HCT116 (cell line): ENCODE measurements at places on chromosomes 13 and 19.

- no peak for DNase-seq
Measured at GRCh38 chr13:109734002-109734785, 52.2 kb downstream of the IRS2 start.

- DNase-seq: no peak
Measured at GRCh38 chr13:55263045-55263444, 1877.7 kb upstream of the PRR20A start.

GRCh38 chr13:73496711-73497110, 437.9 kb downstream of the KLF5 start:
- no peak for DNase-seq

GRCh38 chr13:37023871-37024270, 23.3 kb downstream of the EXOSC8 start:
- DNase-seq: no peak

DNA sequence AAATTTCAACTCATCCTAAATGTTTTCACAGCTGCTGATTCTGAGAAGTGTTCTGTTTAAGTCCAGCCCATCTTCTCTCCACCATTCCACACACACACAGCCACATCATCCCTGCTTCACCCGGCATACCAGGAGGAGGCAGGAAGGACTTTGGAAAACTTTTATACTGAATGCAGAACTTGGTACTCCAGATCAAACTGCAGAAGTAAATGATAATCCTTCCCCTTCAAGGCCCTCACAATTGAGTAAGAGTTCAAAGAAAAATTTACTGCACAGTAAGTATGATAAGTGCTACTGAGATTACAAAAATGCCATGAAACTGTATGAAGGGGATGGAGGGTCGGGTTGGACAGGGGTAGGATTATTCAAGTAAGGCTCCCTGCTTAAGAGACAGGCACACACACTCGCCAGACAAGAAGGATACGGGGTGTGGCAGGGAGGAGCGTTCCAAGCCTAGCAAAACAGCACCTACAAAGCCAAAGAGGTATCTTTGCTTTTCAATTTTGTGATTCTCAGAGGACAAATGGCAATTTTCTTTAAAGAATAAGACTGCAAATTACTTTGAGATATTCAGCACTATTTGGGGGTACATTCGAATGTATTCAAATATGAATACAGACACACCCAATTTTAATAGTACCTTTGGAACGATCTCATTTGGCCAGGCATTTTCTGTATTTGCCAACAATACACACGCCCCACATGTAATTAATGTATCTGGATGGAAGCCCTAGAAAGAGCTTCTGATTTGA, 2.5 kb downstream of the USP12 start:
- DNase-seq: no peak

DNA sequence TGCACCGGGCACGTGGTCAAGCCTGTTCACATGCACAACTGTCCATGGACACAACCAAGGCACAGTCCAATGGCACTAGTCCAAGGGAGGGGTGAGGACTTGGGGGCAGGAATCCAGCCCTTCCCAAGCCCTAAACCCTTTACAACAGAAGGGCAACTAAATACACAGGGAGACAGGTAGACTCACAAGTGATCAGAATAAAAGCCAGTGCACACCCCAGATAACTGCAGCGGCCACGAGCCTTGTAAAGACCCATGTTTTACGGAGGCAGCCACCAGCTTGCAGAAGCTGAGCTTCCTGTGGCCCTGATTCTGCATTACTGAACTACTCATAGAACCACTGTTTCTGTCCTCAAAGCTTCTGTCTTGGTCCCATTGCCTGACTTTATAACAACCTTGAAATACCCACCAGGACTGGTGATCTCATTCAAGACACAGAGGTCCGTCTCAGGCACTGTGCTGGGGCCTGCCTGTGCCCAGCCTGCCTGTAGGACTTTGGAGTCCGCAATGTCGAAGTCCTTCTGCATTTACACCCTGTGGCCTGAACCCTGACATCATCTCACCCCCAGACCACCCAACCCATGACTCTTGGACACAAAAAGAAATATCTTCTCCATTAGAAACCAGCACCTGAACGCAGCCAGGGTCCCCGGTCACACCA, 181.2 kb downstream of the COL4A1 start:
- no peak for DNase-seq

- DNase-seq: no peak
Measured at GRCh38 chr19:13696839-13697238, 67.5 kb upstream of the MRI1 start.

- peak; percentile 65 for DNase-seq
Measured at GRCh38 chr13:40777166-40777808, 6.3 kb upstream of the MRPS31 start.

GRCh38 chr19:19111136-19111835, 27.0 kb downstream of the TMEM161A start:
- DNase-seq: no peak

DNA sequence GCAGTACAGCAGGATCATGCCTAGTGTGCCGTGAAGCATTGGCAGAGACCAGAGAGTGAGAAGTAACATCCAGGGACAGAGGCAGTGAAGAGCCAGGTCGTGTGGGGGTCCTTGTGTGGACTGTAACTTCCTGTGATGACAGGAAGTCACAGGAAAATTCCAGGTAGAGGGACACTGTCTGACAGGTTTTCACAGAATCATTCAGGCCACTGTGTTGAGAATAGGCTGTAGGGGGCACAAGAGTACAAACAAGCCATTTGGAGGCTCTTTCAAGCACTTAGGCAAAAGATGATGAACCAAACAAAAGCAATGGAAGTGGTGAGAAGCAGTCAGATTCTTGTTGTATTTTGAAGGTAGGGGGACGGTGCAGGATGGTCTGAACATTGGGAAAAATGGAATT, 46.4 kb downstream of the N4BP2L1 start:
- DNase-seq: peak; percentile 2

DNA sequence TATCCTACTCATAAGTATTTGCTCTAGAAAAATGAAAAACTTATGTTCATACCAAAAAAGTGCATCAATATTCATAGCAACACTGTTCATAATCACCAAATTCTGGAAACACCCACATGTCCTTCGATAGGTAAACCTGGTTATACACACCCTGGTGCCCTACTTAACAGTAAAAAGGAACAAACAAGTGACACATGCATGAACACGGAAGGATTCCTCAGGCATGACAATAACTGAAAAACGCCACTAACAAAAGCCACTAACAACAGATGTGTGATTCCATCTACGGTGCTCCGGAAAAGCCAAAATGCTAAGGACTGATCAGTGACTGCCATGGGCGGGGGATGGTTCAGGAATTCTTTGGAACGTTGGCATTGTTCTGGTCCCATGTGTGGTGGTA, 65.5 kb downstream of the STK24 start:
- DNase-seq: no peak

DNA sequence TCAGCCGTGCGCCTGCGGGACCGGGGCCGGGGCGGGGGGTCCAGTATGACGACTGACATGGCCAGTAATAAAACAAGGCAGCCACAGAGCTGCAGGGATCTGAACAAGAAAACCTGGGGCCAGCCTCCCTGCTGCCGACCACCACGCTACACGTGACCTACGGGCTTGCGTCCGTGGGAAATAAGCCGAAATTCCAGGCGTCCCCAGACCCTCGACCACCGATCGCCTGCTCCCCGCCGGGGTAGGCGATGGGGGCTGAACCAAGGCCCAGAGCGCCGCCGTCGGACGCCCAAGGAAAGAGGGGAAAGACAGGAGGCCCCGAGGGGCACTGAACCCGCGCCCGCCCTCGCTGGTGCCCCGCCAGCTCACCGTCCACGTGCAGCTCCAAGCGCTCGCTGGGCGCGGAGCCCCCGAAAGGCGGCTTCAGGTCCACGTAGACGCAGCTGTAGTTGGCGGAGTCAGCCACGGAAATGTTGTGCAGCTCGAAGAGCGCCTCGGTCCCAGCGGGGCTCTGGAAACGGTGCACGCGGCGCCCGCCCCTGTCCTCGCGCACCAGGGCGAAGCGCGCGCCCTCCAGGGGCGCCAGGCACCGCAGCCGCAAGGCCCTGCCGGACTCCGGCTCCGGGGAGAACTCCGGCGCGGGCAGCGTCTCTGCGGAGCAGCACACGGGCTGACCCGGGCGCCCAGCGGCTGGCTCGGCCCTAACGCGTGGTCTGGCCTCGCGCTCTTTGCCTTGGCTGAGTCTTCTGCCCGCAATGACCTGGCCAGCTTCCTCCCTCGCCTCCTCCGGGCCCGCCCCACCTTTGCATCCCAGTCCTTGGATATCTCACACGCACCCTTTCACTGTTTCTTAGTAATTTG, 3.1 kb downstream of the A1BG start:
- no peak for DNase-seq

DNA sequence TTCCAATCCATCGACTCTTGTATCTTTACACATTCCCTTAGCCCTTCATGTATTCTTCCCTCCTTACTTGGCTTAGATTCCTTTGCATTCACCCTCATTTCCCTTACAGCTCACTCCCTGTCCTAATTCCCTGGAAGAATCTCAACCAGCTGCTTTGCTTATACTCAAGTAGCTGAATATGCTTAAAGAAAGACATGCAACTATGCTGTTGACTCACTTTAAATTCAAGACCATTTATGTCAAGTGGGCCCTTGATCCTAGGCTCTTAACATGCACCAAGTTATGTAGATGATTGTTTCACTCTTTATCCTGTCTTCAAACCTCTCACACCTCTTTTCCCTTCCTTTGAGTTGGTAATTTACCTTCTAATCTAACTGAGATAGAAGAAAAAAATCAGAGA, 7.4 kb downstream of the CCDC122 start:
- no peak for DNase-seq

DNA sequence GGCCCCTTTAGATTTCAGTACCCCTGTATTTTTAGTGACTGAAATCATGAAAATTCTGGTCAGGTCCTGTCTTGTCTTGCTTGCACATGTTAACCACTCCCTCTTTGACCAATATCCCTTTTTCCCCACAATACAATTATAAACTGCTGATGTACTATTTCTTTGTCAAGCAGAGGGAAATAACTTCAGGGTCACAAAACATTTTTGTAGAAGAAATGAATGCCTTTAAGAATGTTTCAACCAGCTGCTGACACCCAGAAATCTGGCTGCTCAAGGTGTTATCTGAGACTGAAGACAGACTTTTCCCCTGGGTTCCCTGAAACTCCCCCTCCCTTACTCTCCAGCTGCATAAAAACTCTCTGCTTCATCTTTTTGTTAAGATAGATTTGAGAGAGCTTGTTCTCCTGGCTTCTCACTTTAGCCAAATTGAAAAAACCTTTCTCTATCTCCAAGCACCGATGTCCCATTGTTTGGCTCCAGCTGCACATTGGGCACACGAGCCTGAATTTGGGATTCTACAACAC, 18.4 kb upstream of the ACOD1 start:
- no peak for DNase-seq
